ENCODE measurements at places on chromosomes 16 and 17.

- DNase-seq = no peak
These were observed 20.7 kb upstream of the NAT9 start for GRCh38 chr17:74796866-74797265.

- no peak for DNase-seq
These were observed 15.5 kb downstream of the GFOD2 start for GRCh38 chr16:67703626-67704025.

GRCh38 chr17:29219378-29220047 is 27.1 kb upstream of the CRYBA1 start:
- DNase-seq = peak; percentile 73

GRCh38 chr16:13919330-13919682 is 648 bp upstream of the ERCC4 start:
- no peak for DNase-seq

DNA sequence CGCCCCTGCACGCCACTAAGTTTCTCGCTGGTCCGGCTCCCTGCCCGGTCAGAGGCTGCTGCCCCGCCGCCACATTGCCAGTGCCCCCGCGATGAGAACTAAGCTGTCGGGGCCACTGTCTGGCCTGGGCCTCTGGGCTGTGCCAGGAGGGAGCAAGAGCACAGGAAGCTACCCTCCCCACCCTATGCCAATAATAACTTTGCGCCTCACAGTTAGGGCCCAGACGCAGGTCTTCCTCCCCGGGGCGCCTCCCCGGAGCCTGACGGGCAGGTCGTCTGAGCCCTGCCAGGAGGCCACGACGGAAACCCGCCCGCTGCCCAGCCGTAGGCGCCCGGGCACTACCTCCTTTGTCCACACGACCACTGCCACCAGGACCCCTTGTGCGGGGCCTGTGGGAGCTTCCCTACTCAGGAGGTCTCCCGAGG is 1.5 kb downstream of the ZFPM1 start:
- DNase-seq = peak; percentile 89

GRCh38 chr16:57645691-57646387 is 17.4 kb downstream of the ADGRG1 start:
- no peak for DNase-seq

DNA sequence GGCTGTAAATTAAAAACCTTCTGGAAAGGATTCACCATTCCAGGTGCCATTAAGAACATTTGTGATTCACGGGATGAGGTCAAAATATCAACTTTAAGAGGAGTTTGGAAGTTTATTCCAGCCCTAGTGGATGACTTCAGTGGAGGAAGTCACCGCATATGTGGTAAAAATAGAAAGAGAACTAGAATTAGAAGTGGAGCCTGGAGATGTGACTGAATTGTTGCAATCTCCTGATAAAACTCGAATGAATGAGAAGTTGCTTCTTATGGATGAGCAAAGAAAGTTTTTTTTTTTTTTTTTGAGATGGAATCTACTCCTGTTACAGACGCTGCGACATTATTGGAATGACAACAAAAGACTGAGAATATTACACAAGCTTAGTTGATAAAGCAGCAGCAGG is 26.7 kb downstream of the CCL4 start:
- no peak for DNase-seq

DNA sequence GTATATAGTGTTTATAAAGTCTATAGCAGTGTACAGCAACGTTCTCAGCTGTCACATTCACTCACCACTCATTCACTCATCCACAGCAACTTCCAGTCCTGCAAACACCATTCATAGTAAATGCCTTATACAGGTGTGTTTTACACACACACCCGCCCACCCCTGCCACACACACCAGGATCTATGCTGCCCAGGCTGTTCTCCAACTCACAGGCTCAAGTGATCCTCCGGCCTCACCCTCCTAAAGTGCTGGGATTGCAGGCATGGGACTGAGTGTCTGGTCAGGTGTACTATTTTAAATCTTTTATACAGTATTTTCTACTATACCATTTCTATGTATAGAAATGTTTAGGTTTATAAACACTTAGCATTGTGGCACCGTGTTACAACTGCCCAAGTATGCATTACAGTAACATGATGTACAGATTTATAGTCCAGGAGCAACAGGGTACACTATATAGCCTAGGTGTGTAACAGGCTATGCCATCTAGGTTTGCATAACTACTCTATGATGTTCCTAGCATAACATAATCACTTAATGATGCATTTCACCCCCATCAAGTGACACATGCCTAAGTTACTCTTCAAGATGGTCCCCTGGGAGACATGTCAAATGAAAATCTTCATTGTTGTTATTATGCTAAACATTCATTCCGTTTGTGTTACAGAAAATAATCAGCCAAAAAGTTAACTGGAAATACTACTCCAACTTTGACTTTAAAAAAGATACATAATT is 42.5 kb downstream of the CREBBP start:
- no peak for DNase-seq

DNA sequence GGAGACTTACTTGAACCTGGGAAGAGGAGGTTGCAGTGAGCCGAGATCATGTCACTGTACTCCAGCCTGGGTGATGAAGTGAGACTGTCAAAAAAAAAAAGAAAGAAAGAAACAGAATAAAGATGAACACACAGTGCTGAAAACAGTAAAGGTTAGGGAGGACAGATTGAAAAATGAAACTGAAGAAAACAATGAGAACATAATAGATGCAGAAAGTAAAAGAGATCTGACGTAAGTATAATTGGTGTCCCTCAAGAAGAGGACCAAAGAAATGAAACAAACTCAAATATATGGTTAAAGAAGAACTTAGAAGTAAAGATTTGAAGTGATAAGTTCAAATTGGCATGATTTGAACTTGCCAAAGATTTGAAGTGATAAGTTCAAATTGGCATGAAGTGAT is 7.1 kb downstream of the DCAF7 start:
- DNase-seq = no peak

DNA sequence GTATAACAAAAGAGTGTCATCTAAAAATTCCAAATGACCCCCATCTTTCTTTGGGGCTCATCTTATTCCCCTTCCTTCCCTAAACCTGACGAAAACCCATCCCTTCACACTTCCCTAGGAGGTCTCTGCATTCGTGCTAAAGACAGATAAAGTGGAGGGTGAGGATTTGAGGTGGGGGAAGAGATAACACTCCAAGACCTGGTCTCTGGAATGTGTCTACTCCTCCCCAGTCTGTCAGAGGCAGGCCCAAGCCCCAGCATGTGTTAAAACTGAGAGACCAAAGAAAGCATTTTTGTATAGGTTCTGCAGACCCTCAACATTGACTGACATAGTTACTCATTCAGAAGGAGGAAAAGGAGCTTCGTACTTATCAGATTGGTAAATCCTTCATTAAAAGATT is 11.0 kb upstream of the LHX1 start:
- no peak for DNase-seq

DNA sequence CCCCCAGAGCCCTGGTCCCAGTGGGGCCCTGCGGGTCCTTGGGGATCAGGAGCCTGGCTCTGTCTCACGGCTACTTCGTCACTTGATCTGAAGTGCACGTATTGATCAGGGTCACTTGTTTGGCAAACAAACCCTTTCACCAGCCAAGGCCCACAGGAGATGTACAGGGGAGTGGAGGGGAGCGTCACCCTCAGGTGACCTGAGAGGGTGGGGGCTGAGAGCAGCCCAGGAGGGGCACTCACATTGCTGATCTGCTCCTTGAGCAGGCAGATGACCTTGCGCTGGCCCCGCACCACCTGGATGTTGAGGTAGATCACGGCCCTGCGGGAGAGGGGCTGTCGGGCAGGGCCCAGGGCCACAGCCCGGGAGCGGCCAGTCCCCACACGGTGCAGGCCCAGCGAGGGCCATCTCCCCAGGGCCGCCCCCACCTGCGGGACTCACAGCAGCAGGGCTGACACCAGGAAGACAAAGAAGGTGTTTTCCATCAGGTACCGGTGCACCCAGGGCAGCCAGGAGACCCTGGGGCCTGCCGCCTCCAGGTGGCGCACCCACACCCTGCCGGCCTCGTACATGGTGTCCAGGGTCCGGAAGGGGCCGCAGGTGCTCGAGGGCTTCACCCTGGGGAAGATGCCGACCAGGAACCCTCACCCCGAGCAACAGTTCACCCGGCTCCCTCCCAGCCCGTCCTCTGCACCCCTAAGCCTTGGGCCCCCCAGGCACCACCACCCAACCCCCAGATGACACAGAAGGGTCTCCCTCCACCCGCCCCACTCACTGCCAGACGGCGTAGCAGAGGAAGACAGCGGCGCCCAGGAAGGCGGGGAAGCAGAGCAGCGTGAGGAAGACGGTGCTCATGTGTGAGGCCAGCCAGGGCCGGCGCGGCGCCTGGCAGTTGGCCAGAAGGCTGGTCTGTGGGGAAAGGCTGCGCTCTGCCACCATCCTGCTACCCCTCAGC is 11.3 kb downstream of the TMC6 start:
- DNase-seq = peak; percentile 88

DNA sequence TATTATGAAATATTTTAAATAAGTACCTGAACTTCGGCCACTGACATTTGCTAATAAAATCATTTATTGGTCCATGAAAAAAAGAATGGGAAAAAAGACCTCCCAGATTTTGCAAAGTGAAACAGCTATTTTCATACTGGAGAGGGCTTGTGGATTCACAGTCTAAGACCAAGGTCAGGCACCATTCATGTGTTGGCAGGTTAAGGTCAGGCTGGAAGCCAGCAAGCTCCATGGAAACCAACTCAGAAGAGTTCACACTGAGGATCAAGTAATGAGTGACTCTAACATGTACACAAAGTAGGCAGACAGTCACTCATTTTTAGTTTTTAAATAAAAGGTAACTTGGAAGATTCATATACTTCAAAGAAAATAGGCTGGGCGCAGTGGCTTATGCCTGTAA is 3.4 kb downstream of the DNAJA2 start:
- no peak for DNase-seq

DNA sequence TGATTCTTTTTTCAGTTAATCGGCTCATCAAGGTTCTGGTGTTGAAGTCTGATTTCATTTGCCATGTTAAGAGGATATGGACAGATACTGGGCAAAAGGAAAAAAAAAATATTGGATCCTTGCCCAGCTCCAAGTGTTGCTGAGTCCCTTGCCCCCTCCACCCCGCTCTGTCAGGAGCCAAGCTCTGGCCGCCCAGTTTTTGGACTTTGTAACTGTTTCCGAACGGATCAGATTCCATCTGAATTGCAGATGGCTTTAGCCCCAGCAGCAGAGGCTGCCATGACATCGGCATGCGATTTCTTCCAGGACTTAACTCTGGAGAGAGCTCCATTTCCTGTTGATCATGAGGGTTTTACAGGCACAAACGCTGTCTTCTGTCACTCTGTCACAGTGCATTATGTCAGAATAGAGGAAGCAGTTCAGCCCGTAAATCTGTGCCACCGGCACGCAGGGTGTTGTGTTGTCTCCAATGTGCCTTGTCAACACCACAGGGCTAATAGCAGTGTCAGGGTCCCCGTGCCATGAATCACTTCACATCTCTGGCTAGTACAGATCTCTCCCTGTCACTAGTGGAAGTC is 615.6 kb downstream of the MAF start:
- DNase-seq = no peak

DNA sequence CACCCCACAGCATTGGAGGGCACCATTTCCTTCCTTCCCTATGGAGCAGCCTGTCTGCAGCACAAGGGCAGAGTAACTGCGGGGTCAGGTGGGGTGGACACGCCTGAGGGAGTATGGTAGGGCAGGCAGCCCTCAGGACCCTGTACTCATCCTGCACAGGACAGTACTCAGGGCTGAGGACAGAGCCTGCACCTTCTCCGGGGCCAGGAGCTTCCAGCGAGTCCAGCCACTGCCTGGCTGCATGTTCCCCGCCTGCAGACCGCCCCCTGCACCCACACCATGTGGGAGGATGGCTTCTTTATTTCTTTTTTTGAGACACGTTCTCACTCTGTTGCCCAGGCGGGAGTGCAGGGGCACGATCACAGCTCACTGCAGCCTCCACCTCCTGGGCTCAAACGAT is 47.6 kb upstream of the CDC42EP4 start:
- DNase-seq = no peak

DNA sequence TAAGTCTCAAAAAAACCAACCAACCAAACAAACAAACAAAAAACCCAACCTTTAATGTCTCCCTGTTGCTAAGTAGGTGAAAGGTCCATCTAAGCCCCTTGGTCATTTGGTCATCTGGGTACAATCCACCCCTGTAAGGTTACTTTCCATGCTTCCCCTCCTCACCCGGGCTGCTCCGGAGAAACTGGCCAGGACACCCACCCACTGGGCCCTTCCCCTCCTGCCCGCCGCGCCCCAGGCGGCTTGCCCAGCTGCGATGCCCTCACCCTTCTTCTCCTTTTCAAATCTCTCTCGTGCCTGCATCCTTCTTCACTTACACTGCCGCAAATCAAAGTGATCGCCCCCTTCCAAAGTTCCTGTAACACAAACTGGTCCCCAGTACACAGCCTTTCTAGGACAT is 2.0 kb downstream of the NTAN1 start:
- DNase-seq = no peak

GRCh38 chr16:4347765-4348509 is 3.2 kb downstream of the PAM16 start:
- DNase-seq = peak; percentile 76
